Peyer's patch (tissue), 4 donors: ENCODE measurements at places on chromosomes 3 and 15.

- no peak overlapping the region for H3K27ac ChIP-seq
- no peaks in the 10 kb centered on the region for H3K36me3 ChIP-seq
- DNase-seq, result no peak
Observed at GRCh38 chr3:71499227-71499876, 84.2 kb downstream of the FOXP1 start.

- H3K27ac ChIP-seq, result peak overlapping the region; percentile 40
- no peaks in the 10 kb centered on the region for H3K4me1 ChIP-seq
- H3K36me3 ChIP-seq, result no peaks in the 10 kb centered on the region
Observed at GRCh38 chr3:124951511-124952281, 17.1 kb upstream of the MUC13 start.

DNA sequence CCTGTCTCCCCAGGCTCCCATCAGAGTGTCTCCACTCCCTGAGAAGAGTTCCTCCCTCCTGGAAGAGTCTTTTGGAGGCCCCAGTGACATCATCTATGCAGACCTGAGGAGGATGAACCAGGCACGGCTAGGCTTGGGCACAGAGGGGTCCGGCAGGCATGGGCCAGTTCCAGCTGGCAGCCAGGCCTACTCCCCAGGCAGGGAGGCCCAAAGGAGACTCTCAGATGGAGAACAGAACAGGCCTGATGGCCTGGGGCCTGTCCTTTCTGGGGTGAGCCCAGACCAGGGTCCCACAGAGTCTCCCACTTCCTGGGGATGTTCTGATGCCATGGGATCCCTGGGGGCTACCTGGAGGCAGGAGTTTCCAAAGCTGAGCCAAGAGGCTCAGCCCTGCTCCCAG is 8.5 kb downstream of the SH2D7 start:
- no peak overlapping the region for H3K27ac ChIP-seq
- no peaks in the 10 kb centered on the region for H3K4me1 ChIP-seq
- H3K4me3 ChIP-seq, result no peak overlapping the region
- DNase-seq, result no peak

- no peak overlapping the region for H3K4me3 ChIP-seq
- H3K4me1 ChIP-seq, result peaks cover 13% of the 10 kb centered on the region
- H3K36me3 ChIP-seq, result no peaks in the 10 kb centered on the region
- H3K27ac ChIP-seq, result no peak overlapping the region
- peak; percentile 25 for DNase-seq
Observed at GRCh38 chr3:127677541-127678314, 5.0 kb downstream of the ABTB1 start.

- no peaks in the 10 kb centered on the region for H3K4me1 ChIP-seq
- no peaks in the 10 kb centered on the region for H3K36me3 ChIP-seq
- no peaks in the 10 kb centered on the region for H3K27me3 ChIP-seq
- no peak for DNase-seq
Observed at GRCh38 chr3:159805411-159805772, 183.2 kb upstream of the IL12A start.

DNA sequence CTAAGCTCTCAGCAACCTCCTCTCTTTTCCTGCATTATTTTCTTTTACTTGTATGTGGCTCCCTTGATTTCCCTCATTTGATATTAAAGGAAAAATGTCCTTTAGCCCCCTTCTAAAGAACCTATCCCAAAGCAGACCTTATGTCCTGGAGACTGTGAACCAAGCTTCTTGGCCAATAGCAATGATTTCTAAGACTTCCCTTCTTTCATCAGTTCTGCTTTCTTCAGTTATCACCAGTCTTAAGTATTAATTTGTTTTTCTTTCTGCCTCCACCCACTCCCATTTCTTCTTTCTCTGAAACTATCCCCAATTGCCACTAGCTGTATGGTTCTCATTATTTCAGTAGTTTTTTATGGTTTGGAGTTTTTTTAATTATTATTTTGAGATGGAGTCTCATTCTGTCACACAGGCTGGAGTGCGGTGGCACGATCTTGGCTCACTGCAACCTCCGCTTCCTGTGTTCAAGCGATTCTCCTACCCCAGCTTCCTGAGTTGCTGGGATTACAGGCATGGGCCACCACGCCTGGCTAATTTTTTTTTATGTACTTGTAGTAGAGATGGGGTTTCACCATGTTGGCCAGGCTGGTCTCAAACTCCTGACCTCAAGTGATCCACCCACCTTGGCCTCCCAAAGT is 12.1 kb downstream of the TMOD3 start:
- no peak for DNase-seq
- no peaks in the 10 kb centered on the region for H3K27me3 ChIP-seq
- H3K4me1 ChIP-seq, result no peaks in the 10 kb centered on the region
- no peaks in the 10 kb centered on the region for H3K36me3 ChIP-seq
- H3K4me3 ChIP-seq, result no peak overlapping the region
- H3K27ac ChIP-seq, result peak overlapping the region; percentile 25

DNA sequence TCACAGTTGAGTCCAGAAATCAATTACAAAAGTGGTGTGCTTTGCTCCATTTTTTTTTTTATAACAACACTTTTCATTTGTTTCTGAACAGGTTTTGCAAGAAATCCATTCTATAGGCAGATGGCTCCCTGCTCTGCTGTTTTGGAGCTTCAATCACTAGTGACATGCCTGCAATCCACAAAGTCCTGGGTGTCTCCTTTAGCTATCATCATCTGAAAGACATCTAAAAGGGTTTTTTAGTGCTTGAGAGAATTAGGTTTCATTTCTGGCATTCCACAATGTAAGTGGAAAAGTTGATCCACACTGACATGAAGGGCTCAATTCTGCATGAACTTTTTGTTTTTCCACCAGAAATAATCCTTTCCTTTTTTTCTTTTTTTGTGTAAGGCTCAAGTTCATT is 24.0 kb upstream of the MEIS2 start:
- no peaks in the 10 kb centered on the region for H3K27me3 ChIP-seq
- H3K4me3 ChIP-seq, result no peak overlapping the region
- DNase-seq, result no peak
- H3K27ac ChIP-seq, result no peak overlapping the region
- no peaks in the 10 kb centered on the region for H3K36me3 ChIP-seq
- H3K4me1 ChIP-seq, result no peaks in the 10 kb centered on the region

- H3K4me1 ChIP-seq, result no peaks in the 10 kb centered on the region
- H3K27me3 ChIP-seq, result no peaks in the 10 kb centered on the region
- H3K36me3 ChIP-seq, result no peaks in the 10 kb centered on the region
Observed at GRCh38 chr3:194255252-194256039, 95.7 kb downstream of the CPN2 start.

- no peaks in the 10 kb centered on the region for H3K4me1 ChIP-seq
- no peak for DNase-seq
- no peaks in the 10 kb centered on the region for H3K36me3 ChIP-seq
- no peaks in the 10 kb centered on the region for H3K27me3 ChIP-seq
Observed at GRCh38 chr3:38738630-38739395, 77.2 kb downstream of the SCN10A start.

GRCh38 chr3:15272426-15273196 is 59.8 kb downstream of the SH3BP5 start:
- no peak overlapping the region for H3K4me3 ChIP-seq
- H3K27me3 ChIP-seq, result no peaks in the 10 kb centered on the region
- H3K27ac ChIP-seq, result no peak overlapping the region
- no peaks in the 10 kb centered on the region for H3K36me3 ChIP-seq
- peaks cover 31% of the 10 kb centered on the region for H3K4me1 ChIP-seq
- DNase-seq, result peak; percentile 47

- H3K36me3 ChIP-seq, result no peaks in the 10 kb centered on the region
- H3K27me3 ChIP-seq, result no peaks in the 10 kb centered on the region
- H3K27ac ChIP-seq, result no peak overlapping the region
- H3K4me1 ChIP-seq, result no peaks in the 10 kb centered on the region
Observed at GRCh38 chr3:138785951-138786350, 48.8 kb downstream of the PIK3CB start.

- no peaks in the 10 kb centered on the region for H3K36me3 ChIP-seq
- no peak for DNase-seq
- no peaks in the 10 kb centered on the region for H3K27me3 ChIP-seq
- no peaks in the 10 kb centered on the region for H3K4me1 ChIP-seq
Observed at GRCh38 chr15:52787123-52787503, 3.0 kb downstream of the ONECUT1 start.

DNA sequence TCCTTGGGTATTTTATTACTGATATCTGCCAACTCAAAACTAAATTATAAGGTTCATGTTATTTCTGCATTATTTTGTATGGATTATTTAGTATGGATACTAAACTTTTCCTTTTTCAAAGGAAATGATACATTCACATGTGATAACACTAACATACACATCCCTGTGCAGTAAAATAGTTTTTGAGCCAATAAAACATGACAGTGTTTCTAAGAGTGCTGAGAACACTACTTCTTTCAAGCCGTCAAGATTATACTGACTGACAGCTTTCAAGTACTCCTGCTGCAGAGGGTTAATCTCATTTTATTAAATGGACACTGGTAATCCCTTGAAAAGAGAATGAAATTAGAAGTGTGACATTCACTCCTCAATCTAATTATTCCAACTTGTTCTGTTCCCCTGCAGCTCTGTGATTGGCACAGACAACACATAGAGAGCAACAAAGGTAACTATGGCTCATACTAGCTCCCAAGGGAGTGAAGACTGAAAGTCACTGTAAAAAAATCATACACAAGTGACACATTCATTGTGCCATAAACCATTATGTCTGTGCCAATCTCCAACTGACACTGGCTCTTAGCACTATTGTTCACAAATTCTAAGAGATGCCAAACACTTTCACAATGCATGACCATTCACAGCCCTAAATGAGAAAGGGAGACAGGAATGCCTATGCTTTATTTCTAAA is 468.6 kb downstream of the SHQ1 start:
- no peaks in the 10 kb centered on the region for H3K4me1 ChIP-seq
- no peaks in the 10 kb centered on the region for H3K36me3 ChIP-seq
- no peaks in the 10 kb centered on the region for H3K27me3 ChIP-seq

DNA sequence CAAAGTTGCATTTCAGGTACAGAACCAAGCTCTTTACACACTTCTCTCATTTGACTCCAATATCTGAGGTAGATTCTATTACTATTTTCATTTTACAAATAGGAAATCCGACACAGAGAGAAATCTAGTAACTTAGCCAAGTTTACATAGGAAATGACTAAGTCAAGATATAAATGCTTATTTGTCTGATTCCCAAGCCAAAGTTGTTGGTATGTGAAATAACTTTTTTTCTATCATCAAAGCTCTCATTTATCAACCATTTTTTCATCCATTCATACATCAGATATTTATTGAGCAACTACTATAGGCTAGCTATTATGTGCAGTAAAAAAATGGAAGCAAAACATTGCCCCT is 89.2 kb upstream of the MITF start:
- H3K27ac ChIP-seq, result no peak overlapping the region
- no peak for DNase-seq
- H3K4me3 ChIP-seq, result no peak overlapping the region
- H3K4me1 ChIP-seq, result no peaks in the 10 kb centered on the region
- H3K27me3 ChIP-seq, result no peaks in the 10 kb centered on the region

DNA sequence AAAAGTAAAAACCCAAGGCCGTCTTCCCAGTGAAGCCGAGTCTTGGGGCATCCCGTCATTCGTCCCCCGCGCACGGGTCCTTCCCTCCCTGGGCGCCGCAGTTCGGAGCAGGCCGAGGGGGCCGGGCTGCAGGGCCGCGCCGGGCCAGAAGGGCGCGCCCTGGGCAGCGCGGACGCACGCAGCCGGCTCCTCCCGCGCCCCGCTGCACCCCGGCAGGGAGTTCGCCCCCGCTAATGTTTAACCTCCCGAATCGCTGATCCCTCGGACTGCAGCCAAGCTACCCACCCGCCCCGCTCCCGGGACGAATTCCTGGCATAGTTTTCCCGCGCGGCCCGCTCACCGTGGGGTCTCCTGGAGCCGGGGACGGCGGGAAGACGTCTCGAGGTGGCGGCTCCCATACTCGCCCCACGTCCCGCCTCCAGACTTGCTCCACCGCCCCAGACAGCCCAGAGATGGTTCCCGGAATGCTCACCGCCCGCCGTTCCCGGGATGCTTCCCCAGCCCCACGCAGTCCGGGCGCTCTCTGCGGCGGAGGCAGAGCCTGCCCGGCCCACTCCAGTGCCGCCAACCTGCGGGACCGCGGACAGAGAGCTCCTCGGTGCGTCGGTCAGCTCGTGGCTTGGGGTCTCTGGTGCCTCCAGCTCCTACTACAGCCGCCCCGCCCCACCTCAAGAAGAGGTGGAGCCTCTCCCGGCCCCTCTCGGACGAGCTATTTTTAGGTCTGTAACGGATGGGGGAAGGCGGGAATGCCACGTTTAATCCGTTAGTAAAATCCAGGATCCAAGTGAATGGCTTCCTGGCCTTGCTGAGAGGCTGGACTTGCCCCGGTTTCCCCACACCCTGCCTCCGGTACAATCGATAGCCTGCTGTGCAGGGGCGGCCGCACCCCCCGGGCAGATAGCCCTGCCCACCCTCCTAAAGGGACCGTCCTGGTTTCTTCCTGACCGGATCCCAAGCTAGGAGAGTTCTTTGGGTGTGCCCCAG is at the start of gene DZIP1L:
TSS of gene DZIP1L (minus strand) at position 621 of the 984 bp plus-strand sequence. CDS start 11,637 bp downstream, outside the sequence.
- H3K4me3 ChIP-seq, result peak within 1 kb of the TSS; percentile 58
- peak; percentile 62 for DNase-seq
- H3K27me3 ChIP-seq, result no peaks in the 10 kb centered on the region
- peak within 1 kb of the TSS; percentile 75 for H3K27ac ChIP-seq
- no peaks in the 10 kb centered on the region for H3K4me1 ChIP-seq

GRCh38 chr3:51718547-51719409 is 11.9 kb downstream of the GRM2 start:
- H3K27ac ChIP-seq, result no peak overlapping the region
- H3K36me3 ChIP-seq, result no peaks in the 10 kb centered on the region
- no peaks in the 10 kb centered on the region for H3K27me3 ChIP-seq

- DNase-seq, result no peak
- no peaks in the 10 kb centered on the region for H3K4me1 ChIP-seq
- no peak overlapping the region for H3K27ac ChIP-seq
- H3K36me3 ChIP-seq, result no peaks in the 10 kb centered on the region
- H3K27me3 ChIP-seq, result no peaks in the 10 kb centered on the region
Observed at GRCh38 chr3:144995856-144996255, 1024.2 kb downstream of the DIPK2A start.

DNA sequence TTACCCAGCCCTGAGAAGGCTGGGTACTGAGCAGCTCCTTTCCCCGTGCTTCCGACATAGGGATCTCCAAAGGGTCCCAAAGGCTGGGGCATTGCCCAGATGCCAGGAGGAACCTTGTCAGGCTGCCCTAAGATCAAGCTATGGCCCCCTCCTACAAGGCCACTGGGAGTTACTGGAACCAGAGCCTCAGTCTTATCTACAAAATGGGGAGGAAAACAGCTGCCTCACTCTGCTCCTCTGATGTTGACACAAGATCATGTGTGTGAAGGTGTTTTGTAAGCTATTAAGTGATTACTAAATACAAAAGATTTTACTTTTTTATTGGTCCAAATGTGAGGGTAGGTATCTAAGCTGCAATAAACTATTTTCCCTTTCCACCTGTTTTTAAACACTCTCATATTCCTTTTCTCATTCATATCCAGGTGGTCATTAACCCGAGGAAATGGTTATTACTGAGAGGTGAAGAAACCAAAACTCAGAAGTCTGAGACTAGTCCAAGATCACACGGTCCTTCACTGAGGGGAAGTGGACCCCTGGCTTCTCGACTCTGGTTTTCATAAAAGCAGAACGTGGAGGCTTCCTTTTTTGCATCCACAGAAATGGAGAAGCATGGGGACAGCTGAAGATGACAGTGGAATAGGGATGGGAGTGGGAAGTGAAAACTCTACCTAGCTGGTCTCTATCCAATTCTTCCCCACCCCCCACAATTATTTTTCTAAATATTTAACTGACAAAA is 1.7 kb downstream of the ARPIN start:
- no peak overlapping the region for H3K4me3 ChIP-seq
- H3K27me3 ChIP-seq, result no peaks in the 10 kb centered on the region
- H3K36me3 ChIP-seq, result peaks cover 17% of the 10 kb centered on the region
